Activated CD4-positive, CD25-positive, alpha-beta regulatory T cell treated with anti-CD3 and anti-CD28 coated beads, Interleukin-2, amount 50 U/mL, for 24 hours (primary cell): ENCODE measurements at places on chromosomes 12 and 14.

GRCh38 chr14:105411017-105411941 lies 8.3 kb upstream of the MTA1 start:
- peak; percentile 31 for ATAC-seq

- ATAC-seq: no peak
These were observed 107.0 kb downstream of the ATXN7L3B start for GRCh38 chr12:74644681-74645080.

DNA sequence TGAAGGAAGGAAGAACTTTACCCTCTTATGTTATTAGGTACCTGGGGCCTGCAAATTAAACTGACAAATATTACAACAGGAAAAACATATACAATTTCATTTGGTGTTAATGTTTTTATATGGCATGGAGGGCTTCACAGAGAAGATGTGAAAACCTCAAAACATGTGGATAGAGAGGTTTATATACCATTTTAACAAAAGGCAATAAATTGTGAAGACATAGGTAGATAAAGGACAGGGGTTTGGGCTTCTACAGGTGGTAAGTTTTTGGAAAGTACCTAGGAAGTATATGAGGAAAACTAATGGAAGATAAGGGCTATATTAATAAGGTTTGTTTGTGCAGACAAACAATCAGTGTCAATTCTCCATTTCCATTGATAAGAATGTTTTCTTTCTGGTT lies 95.1 kb upstream of the ATF7IP start:
- no peak for ATAC-seq

- no peak for ATAC-seq
These were observed 334.4 kb downstream of the EMP1 start for GRCh38 chr12:13530966-13531365.

- ATAC-seq: no peak
These were observed 909.9 kb downstream of the NRXN3 start for GRCh38 chr14:79080040-79080439.

- ATAC-seq: no peak
These were observed 44.7 kb upstream of the ATP23 start for GRCh38 chr12:57896434-57897201.

DNA sequence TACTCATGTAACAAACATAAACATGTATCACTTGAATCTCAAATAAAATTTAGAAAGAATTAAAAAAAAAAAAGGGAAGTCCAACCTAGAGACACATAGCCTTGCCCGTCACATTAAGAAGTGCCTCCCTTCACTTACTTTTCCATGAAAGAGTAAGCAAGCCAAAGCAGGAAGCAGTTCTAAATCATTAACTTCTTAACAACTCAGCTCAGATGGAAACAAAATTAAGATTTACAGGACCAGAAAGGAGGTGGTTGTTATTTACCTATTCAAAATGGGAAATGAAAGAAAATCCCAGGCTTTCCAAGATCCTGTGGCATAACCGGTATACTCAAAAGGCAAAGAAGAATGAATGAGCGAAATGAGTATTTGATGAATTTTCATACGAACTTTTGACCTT lies 258.6 kb upstream of the DCN start:
- no peak for ATAC-seq

- no peak for ATAC-seq
These were observed 112.5 kb downstream of the ALX1 start for GRCh38 chr12:85392508-85392907.

DNA sequence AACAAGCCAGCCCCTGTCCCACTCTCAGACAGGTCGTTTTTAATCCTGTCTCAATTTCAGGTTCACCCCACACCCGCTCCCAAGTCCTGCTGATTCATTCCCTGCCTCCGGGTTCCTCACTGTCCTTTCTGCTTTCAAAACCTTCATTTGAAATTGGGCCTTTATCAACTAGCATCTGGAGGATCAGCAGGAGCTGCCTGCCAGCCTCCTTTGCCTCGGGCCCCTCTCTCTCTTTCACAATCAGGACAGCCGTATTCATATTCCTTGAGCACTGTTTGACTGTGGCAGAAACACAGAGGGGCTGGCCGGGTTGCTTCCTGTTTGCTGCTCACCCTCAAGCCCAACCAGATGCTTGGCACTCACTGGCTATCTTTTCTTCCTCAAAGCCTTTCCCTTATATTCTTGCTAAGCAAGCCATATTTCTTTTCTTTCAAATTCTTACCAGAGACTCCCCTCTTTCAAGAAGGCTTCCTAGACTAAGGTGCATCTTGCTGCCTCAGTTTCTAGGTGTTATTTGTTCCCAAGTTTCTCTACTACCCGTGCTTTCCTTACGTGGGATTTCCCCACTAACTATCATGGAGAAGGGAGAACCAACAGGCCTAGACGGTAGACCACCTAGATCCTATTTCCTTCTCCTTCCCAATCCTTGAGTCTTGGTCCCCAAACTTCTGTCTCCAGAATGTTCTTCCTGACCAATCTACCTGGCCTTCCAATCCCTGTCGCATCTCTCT lies 3.0 kb downstream of the GALNT6 start:
- ATAC-seq: no peak

DNA sequence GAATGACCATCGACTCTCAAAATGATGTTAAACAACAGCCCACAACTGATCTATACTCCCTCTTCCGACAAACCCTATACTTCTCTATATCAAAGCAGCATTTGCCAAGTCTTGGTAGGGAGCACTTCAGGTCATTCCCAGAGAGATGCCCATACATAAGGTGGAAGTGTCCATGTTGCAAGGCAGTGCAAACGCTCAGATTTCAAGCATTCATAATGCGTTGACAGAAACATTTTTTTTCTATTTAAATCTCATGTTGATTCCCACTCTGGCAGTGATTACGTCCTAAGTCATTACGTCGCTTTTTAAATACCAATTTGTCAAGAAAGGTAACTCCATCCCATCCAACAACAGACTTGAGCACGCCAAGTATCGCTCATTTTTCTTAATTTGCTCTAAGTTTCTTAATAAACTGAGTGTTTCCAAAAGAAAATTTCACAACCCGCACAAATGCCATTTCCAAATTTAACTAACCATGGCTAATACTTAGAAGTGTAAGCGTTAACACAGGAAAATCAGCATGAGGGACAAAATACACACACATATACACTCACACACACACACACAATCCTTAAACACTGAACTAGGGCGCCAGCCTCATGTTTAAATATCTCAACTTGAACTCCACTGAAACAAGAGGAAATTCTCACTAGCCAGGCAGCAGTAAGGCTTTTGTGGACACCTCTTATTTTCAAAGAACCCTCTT lies 1.1 kb downstream of the GXYLT1 start:
- no peak for ATAC-seq

- ATAC-seq: no peak
These were observed 428.9 kb upstream of the ATXN7L3B start for GRCh38 chr12:74108729-74109128.

DNA sequence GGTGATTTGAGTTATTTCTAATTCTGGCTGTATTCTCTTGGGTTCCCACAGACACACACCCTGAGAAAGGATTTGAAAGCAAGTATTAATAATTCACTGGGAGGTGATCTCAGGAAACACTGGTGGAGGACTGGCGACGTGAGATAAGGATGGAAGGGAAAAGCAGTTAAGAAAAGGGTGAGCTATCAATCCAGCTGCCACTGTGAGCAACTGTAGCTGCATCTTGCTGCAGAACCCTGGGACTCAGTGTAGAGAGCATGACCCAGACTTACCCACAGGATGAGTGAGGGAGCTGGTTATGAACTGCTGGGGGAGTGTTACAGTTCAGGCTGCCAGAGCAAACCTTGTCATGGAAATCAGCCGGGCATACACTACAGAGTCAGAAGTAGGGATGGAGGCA lies 71.9 kb downstream of the RESF1 start:
- ATAC-seq: no peak

GRCh38 chr14:75859746-75860145 lies 122.0 kb downstream of the TGFB3 start:
- no peak for ATAC-seq

DNA sequence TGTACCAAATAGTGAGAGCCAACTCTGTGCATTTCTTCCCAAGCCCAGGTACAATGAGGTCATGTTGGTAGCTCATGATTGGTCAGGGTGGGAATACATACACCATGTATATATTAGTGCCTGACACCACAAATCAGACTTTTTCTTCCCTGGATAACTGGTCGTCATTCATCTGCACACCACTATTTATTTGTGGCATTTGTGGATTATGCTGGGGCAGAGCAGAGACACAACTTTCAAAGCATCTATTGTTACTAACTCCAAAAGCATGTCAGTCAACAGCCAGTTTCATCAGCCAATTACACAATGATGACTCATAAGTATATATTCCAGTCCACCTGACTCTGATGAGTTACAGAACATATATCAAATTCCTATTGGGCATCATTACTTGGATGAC lies 181.7 kb downstream of the ADAMTS20 start:
- no peak for ATAC-seq

DNA sequence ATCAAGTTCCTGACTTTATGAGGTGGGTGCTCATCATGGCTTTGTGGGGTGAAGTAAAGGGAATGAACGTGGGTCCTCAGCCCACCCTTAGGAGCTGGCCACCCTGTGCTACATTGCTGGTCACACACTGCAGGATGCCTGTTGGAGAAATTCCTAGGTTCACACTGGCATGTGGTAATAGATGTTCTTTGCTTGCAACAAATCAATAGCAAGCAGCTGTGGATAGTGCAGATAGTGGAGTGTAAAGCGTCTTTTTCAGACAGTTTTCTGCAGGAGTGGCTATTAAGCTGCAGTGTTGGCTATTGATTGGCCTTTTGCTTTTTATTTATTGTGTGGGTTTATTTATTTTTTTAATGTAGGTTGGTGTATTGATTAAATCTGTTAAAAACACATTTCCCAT lies 822.7 kb downstream of the NRXN3 start:
- ATAC-seq: no peak

GRCh38 chr14:80988735-80989429 lies 33.5 kb downstream of the TSHR start:
- peak; percentile 90 for ATAC-seq

- ATAC-seq: peak; percentile 71
These were observed 5.0 kb downstream of the PPTC7 start for GRCh38 chr12:110577864-110578693.

DNA sequence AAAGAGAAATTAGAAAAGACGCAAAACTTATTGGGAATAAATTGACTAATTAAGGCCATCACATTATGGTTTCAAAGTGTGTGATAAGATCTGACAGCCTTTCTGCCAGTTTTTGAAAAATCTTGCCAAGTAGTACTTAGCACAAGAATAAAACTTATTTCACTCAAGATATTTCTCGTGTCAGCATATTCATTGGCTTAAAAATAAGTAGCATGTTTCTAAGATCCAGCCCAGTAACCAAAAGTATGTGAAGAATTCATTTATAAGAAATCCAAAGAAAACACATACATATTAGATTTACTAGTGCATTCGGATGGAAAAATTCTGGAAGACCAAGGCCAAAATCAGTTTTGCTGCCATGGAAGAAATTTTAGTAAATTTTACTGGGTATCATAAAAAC lies 1135.0 kb downstream of the GALC start:
- no peak for ATAC-seq

- ATAC-seq: no peak
These were observed 41.4 kb upstream of the SCN8A start for GRCh38 chr12:51549637-51550036.

DNA sequence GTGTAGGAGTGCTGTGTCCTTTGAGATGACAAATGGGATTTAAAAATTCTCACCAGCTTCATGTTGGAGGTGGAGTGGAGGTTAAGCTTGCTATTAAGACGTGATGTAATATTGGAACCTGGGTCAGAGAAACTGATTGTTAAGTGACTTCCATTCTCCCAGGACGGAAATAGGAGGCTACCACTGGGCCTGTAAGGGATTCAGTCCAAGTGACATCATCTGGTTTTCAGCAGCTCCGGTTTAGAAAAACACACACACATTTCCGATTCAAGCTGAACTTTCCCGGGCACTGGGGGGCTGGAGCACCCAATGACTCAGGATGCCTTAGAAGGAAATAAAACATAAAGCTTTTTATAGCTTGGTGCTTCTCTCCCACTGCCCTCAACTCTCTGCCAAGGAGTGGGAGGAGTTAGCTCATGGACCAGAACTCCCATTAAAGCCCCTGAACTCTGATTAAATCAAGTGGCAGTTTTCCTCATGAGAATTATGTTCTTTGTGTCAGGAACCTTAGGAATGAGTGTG lies 12.4 kb downstream of the CALM1 start:
- ATAC-seq: no peak

DNA sequence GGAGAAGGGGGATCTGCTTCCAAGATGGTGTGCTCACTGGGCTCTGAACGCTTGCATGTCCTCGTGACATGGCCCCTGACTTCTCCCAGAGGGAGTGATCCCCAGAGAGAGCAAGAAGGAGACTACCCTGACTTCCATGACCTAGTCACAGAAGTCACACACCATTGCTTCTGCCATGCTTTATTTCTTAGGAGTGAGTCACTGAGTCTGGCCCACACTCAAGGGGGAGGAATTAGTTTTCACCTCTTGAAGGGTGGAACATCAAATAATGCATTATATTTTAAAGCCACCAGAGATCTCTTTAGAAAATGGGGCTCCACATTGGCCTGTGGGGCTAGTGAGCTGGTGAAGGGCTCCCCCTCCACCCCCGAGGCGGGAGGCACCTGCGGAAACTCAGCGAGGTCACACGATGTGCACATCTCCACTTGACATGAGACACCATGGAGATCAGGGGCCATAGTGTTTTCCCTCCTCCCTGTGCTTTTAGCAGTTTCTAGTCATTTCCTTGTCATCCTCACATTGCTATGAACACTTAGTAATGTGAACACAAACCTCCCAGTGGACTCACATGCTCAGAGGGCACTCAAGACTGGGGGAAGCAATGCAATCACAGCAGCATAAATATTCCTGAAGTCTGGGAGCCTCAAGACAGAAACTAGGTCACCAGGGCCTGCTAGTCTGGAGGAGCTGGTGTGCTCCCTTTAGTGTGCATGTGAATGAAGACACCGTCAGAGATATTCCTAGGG lies 87.4 kb upstream of the FZD10 start:
- ATAC-seq: no peak

DNA sequence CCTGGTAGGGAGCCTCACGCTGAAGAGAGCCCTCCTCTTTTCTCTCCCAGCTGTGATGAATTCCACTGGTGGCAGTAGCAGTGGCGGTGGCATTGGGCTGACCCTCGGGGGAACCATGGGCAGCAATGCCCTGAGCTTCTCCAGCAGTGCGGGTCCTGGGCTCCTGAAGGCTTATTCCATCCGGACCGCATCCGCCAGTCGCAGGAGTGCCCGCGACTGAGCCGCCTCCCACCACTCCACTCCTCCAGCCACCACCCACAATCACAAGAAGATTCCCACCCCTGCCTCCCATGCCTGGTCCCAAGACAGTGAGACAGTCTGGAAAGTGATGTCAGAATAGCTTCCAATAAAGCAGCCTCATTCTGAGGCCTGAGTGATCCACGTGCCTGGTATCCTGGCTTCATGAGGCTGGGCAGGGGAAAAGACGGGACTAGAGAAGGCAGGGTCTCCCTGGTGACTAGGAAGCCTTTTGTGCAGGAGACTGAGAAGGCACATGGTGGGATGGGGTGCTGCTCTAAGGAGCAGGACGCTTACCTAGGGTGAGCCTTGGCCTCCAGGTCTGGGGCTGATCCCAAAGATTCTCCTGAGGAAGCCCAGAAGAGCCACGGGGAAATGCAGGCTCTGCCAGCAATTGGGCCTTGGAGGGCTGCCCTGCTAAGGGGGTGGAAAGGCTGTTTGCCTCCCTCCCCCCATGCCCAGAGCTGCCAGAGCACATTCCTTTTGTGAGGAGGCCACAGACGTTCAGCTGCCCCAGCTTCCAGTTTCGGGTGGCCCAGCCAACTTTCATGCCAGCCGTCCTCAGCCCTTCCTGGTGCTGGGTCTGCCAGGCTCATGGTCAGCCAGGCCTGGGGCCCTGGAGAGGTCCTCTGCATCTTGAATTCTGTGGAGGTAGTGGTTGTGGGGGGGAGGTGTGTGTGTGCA lies 15.8 kb downstream of the KRT7 start:
- ATAC-seq: no peak
